ENCODE measurements at places on chromosomes 16 and 17. TPM values are rescaled to one million over a fixed set of nuclear protein-coding genes. Genes with fewer than 3 reads are reported as not detected.

Gene C17orf50
- 0.27 TPM for polyA plus RNA-seq

Gene DNAAF1
- polyA plus RNA-seq = 0.09 TPM

Gene KRT20
- not detected for polyA plus RNA-seq

Gene CHST5
- not detected for polyA plus RNA-seq
